ENCODE measurements at places on chromosomes 6 and 20.

- DNase-seq: no peak
Measured at GRCh38 chr20:50744143-50744792, 12.9 kb downstream of the PARD6B start.

DNA sequence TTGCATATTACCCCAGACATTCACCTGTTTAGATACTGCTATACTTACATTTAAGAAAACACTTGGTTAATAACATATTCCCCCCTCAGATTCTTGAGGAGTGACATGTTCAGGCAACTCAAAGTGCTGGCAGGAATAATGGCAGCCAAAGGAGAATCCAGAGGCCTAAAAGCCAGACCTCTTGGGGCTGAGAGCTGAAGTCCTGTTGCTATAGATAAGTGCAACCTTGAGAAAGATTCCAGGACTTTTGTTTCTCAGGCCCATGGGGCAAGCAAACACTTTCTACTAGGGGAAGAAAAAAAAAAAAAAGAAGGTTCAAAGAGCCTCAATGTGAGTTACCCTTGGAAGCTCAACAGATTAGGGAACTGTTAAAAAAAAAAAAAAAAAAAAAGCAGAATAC lies 132.8 kb upstream of the BEND3 start:
- DNase-seq: no peak

DNA sequence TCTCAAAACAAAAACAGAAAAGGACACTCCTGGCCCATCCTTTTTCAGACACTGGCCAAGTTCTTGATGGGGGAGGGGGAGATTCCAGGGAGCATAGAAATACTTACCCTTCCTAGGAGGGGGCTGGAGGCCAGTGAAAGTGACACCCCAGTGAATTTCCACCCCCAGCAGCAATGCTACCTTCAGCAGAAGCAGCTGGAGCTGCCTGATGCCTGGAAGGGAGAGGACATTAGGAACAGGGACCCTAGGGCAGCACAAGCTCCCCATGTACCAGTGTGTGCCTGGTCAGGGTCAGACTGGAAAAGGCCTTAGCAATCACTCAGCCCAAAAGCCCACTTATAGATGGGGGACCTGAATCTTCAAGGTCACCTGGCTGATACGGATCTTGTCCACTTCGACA lies 2.4 kb downstream of the MICAL1 start:
- no peak for DNase-seq

DNA sequence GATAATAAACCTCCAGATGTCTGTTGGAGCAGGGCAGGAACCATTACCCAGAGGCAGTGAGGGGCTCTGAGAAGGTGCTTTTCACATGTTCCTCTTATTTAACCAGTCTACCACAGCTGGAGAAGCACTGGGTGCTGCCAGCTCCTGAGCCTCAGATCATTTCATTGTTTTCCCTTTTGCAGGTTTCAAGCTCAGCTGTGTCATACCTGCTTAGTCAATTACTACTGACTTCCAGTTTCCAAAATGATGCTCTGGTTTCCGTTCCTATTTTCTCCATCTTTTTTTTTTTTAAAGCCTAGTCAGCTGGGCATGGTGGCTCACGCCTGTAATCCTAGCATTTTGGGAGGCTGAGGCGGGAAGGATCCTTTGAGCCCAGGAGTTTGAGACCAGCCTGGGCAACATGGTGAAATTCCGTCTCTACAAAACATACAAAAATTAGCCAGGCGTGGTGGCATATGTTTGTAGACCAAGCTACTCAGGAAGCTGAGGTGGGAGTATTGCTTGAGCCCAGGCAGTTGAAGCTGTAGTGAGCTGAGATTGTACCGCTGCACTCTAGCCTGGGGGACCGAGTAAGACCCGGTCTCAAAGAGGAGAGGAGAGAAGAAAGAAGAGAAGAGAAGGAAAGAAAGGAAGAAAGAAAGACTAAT lies 6.7 kb downstream of the FLOT1 start:
- no peak for DNase-seq

GRCh38 chr20:17620371-17621228 lies 50.7 kb downstream of the DSTN start:
- DNase-seq: no peak

All from CD4-positive, alpha-beta T cell treated with Interleukin-4 for 1 hour (primary cell).